ENCODE measurements at places on chromosomes 7 and 10.

GRCh38 chr7:28729727-28730126 lies 228.4 kb downstream of the TRIL start:
- DNase-seq, result no peak

GRCh38 chr7:155799514-155799913 lies 12.7 kb downstream of the SHH start:
- peak; percentile 30 for DNase-seq

DNA sequence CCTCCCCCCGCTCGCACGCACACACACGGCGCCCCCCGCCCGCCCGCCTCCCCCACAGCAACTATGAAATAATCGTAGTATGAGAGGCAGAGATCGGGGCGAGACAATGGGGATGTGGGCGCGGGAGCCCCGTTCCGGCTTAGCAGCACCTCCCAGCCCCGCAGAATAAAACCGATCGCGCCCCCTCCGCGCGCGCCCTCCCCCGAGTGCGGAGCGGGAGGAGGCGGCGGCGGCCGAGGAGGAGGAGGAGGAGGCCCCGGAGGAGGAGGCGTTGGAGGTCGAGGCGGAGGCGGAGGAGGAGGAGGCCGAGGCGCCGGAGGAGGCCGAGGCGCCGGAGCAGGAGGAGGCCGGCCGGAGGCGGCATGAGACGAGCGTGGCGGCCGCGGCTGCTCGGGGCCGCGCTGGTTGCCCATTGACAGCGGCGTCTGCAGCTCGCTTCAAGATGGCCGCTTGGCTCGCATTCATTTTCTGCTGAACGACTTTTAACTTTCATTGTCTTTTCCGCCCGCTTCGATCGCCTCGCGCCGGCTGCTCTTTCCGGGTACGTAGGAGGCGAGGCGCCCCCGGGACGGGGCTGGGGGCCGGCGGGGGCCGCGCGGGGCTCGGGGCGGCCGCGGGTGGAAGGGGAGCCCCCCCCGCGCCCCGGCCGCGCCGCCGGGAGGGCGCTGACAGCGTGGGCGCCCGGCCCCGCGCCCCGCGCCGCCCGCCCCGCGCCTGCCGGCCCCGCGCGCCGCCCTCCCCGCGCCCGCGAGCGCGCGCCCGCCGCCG lies 441 bp downstream of the BMI1 start:
- peak; percentile 64 for DNase-seq

- no peak for DNase-seq
These were observed 403 bp upstream of the ENO4 start for GRCh38 chr10:116848944-116849247.

GRCh38 chr10:34677591-34677990 lies 137.5 kb downstream of the PARD3 start:
- DNase-seq, result no peak

- no peak for DNase-seq
These were observed 233.2 kb upstream of the AUTS2 start for GRCh38 chr7:69364813-69365643.

GRCh38 chr7:15368653-15369052 lies 193.2 kb downstream of the AGMO start:
- no peak for DNase-seq

GRCh38 chr7:129958643-129959470 lies 6.1 kb upstream of the UBE2H start:
- peak; percentile 80 for DNase-seq

- no peak for DNase-seq
These were observed 8.0 kb upstream of the MNX1 start for GRCh38 chr7:157018328-157018996.

DNA sequence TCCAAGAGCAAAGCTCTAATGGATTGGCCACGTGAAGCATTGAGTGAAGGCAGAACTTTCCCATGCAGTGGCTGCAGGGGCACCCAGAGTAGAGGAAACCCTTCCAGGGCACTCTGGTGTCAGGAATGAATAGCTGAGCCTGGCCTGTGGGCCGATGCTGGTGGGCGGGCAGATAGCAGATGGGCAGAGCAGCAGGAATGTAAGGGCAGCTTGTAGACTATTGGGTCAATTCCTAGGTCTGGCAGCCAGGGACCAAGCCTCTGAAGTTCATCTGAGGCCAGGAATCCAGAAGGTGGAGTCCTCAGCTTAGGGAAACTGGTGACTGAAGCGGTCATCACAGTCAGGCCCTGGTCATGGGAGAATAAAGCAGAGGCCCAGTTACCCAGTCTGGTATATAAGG lies 115.4 kb downstream of the TMEM178B start:
- DNase-seq, result no peak

GRCh38 chr10:121831777-121832176 lies 96.1 kb downstream of the ATE1 start:
- no peak for DNase-seq

DNA sequence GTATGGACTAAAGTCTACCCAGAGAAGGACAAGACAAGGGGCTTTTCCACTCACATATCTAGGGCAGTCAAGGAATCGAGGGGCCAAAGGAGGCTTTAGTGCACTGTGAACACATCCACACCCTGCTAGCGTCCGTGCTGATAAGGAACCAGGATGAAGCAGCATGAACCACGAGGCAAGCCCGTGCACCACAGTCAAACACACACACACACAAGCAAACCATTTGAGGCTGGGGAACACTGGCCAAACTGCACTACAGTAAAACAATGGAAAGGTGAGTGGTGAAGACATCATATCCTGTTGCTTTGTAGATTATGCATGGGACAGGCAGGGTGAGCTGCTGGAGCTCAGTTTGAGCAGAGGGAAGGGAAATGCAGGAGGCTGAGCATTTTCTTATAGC lies 177.4 kb upstream of the CDCA7L start:
- DNase-seq, result no peak

DNA sequence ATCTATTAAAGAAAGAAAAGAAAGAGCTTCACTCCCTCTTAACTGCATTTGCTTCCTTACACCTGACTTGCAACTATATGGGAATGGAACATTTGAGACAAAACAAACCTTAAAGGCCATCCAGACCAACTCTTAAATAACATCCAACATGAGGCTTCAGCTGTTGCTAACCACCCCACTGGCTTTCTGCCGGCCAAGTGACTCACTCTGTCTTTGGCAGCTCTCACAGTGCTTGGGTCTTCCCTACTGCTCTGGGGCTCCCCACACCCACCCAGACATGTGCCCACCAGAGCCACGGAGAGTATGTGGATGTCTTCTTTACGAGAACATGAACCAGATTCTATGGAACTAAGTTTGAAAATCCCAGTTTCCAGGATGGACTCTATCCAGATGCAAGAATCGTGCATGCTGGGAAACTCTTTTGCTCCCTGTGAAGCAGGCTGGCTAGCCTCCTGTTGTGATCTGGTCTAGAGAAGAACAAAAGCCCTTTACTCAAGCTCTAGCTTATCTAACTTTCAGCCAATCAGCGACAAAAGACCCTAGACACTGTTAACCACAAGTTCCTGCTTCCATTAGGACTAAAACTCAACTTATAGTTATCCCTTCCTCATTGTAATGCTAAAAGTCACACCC lies 245.7 kb downstream of the TCERG1L start:
- DNase-seq, result peak; percentile 69

DNA sequence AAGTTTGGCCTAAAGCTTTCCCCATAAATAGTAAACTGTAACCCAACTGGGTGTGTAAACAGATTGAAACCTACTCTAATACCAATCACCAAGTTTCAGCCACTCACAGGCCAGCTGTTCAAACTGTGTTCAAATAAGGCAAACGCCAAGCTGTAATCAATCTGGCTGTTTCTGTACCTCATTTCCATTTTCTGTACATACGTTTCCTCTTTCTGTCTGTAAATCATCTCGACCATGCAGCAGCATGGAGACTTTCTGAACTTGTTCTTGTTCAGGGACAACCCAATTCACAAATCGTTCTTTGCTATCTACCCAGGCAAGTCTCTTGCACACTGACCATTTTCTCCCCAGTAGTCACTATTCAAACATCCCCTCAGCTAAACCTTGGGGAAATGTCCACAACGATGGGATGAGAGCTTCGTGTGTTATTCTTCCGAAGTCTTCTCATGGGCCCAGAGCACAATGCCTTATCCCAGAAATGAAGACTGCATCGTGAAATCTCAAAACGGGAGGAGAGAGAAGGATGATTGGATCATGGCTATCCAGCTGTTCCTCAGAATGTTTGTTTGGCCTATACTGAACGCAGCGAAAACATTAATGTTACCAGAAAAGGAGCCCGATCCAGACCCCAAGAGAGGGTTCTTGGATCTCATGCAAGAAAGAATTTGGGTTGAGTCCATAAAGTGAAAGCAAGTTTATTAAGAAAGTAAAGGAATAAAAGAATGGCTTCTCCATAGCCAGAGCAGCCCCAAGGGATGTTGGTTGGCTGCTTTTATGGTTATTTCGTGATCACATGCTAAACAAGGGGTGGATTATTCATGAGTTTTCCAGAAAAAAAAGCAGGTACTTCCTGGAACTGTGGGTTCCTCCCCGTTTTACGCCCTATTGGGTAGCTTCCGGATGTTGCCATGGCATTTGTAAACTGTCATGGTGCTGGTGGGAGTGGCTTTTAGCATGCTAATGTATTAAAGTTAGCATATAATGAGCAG lies 86.2 kb downstream of the SLC16A9 start:
- DNase-seq, result no peak

DNA sequence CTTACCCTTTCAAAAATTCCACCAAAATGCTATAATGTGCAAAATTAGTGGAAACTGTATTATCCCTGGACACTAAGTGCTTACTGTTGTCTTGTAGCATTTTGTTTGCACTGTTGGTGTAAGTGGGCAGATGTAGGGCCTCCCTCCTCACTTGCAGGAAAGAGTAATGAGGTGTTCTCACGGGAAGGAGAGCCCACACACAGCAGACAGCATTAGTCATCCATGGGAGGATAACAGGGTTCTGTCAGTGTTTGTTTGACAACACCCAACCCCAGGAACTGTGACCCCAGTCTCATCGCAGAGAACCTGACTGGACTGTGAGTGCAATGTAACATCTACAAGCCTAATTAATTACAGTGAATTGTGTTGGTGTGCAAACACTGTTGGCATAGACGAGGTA lies 58.7 kb upstream of the VSTM2A start:
- DNase-seq, result no peak

- no peak for DNase-seq
These were observed 651.0 kb upstream of the STEAP1 start for GRCh38 chr7:89503281-89503680.

DNA sequence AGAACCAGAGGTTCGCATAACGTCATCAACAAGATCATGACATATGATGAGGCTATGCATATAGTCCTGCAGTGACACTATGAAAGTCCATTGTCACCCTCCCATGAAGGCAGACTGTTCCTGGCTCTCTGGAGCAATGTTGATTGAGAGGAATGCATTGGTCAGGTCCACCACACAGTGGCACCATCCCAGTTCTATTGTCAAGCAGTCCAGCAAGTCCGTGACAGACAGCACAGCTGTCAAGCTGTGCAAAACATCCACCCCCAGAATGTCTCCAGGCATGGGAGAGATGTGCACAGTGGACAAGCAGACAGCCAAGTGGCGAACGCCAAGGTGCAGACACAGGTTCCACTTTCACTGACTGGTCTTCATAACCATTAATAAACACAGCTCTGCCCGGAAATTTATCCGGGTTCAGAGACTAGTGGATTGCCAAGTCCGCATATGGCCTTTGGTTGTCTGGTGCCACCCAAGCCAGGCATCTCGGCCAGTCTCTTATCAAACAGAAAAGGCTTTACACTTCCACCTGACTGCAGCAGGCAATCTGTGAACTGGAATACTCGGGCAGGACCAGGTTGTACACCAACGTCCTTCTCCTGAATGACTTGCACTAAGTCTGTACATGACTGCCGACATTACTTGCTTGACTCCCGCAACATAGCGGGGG lies 7.2 kb downstream of the RNF133 start:
- no peak for DNase-seq

- DNase-seq, result peak; percentile 93
These were observed 164.0 kb downstream of the FANK1 start for GRCh38 chr10:126060261-126060931.

DNA sequence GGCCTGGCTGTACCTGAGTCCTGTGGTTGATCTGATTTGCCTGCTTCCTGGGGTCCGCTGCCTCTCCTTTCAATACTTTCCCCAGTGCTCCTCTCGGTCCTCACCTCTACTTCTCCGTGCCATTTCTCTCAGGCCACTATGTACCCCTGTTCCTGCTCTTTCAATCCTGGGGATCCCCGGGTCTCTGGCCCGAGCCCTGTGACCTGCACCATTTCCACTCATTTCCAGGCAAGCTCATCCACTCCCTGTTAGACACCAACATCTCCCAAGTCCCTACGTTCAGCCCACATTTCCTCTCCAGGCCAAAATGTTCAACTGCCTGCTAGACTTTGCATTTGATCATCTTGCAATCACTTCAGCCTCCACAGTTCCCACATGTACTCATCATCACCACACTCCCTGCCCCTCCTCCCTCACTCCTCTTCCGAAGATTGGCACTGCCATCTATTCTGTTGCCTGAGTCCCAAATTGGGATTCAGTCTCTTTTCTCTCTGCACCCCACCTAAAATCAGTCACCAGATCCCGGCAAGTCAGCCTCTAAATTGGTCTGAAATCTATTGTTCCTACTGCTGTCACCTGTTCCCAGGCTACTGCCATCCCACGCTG lies 34.4 kb upstream of the ZMIZ1 start:
- no peak for DNase-seq

DNA sequence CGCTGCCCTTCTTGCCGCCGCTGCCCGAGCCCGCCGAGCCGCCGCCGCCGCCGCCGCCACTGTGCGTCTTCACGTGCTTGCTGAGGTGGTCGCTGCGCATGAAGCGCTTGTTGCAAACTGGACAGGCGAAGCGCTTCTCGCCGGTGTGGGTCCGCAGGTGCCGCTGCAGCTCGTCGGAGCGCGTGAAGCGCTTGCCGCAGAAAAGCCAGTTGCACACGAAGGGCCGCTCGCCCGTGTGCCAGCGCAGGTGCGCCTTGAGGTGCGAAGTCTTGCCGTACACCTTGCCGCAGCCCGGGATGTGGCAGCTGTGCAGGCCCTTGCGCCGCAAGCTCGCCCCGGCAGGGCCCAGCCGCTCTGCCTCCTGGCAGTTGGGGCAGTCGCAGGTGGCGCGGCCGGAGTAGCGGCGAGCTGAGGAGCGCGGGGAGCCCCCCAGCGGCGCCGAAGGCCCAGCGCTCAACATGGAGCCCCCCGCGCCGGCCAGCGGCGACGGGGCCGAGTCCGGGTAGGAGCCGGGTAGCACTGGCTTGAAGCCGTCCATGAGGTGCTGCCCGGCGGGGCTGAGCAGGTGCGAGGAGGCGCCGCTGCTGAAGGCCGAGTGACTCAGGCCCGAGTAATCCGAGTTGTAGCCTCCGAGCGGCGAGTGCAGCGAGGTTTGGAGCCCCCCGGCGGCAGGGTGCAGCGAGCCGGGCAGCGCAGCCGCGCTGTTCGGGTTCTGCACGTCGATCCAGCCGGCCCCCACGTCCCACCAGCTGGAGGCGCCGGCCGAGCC lies 2.1 kb downstream of the SP8 start:
- peak; percentile 78 for DNase-seq

DNA sequence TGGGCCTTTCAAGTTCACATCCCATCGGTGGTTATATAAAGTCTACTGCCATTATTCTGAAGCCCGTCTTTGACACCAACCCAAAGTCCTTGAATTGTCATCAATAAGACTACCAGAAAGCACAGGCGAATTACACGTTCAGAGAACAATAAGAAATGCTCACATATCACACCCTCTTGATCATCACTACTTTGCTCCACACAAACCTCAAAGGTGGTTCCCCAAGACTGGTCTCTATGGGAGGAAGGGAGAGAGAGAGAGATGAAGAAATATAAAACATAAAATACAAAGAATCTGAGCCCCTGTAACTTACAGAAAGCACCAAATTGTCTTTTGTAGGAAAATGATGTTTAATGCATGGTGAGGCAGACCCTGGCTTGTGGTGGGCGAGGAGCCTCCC lies 4.4 kb downstream of the HIPK2 start:
- DNase-seq, result no peak
